ENCODE measurements at places on chromosomes 3 and 15.

DNA sequence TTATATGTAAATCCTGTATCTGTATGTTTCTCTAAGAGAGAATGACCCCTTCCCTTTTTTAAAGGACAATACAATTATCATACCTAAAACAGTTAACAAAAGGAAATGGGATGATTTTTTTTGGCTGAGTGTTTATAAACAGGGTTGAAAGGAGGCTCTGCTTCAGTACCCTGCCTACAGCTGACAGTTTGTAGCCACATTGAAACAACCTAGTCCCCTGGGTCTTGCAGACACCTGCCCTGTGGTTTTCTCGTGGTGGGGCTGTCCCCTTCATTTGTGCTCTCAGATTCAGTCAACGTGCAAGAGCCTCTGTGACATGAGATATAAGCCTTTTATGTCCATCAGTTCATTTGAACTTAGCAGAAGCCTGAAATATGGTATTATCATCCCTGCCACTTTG, 2.3 kb upstream of the HMCES start:
- DNase-seq = peak; percentile 85

GRCh38 chr3:120567370-120568201, 28.6 kb upstream of the NDUFB4 start:
- no peak for DNase-seq

- DNase-seq = no peak
Measured at GRCh38 chr3:40216471-40216870, 93.0 kb upstream of the EIF1B start.

GRCh38 chr3:30340500-30340899, 265.9 kb upstream of the TGFBR2 start:
- DNase-seq = no peak

- DNase-seq = peak; percentile 23
Measured at GRCh38 chr3:51942603-51943450, 664 bp downstream of the PARP3 start.

All from GM12878 (cell line).